NCI-H69 (cell line): ENCODE measurements at places on chromosomes 11 and 22.

DNA sequence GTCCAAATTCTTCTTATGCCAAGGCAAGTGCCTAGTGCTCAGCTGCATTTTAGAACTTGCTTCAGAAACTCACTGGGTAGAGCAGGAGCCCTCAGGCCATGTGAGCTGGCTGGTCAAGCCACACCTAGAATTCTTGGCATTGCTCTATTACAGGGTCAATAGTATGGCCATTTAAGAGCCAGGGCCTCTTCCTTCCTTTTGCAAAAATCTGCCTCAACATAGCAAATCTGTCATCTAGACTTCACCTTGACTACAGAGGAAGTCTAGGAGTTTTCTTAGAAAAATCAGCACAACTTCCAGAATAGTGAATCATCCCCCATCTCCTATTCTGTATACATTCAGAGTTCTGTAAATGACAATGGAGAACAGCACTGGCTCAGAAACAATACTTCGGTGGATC, 112.0 kb upstream of the TTC12 start:
- DNase-seq: no peak

DNA sequence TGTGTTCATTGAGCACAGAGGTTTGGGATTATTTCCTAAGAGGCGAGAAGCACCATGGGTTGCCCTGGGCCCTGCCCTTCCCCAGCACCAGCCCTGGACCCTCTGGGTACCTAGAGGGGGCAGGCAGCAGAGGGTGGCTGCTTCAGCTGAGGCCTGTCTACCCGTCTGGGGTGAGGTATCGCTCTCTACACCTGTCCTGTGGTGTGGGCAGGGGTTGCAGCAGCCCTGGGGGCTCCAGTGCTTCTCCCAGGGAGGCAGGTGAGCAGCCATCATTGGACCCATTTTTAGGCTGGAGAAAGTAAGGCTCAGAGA, 15.6 kb downstream of the PRDM11 start:
- no peak for DNase-seq

DNA sequence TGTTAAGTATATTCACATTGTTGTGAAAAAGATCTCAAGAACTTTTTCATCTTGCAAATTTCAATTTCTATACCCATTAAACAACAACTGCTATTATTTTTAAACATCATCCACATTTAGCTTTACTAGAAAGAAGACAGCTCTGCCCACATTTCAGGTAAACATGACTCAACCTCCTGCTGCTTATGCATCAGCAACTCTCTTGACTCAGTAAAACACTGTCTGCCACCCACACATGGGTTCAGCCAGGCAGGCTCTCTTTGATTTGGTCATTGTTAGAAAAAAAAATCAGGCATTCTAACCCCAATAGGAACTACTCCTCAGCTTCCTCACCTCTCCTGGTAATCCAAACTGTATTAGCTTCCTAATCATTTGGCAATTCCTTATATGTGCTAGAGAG, 5.1 kb upstream of the ENDOD1 start:
- DNase-seq: peak; percentile 23

DNA sequence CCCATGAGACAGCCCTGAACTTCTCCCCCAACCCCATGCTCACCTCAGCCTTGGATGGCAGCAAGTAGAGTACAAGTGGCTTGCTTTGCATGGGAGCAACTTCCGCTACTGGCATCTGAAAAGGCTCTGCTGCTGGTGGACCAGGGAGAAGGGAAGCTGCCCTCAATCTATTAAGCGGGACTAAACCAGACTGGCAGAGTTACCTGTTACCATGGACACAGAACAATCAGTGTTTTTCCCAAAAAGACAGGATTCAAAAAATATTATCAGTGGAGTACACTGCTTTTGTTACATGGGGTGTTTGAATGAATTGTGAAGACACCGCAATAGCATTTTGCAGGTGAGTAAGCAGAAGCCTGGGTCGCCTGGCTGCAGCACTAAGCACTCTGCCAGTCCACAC, 631.4 kb upstream of the B3GAT1 start:
- no peak for DNase-seq

DNA sequence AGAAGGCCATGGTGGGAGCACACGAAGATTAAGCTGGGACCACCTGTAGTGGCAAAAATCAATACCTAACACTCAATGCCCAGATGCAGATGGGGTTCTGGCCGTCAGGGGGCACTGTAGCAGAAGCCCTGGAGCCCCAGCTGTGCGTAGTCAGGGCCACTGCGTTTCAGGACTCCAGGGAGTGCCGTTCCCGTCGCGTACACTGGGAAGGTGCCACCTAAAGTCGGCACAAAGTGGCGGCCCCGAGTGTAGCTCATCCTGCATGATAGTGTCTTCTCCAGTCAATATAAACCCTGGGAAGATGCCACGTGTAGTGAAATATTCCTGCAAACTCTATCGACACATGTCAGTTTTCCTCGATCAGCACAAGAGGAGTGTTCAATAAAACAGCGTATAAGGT, 123.8 kb upstream of the NTM start:
- DNase-seq: peak; percentile 42

GRCh38 chr11:2667940-2668339, 31.9 kb downstream of the KCNQ1OT1 start:
- no peak for DNase-seq

DNA sequence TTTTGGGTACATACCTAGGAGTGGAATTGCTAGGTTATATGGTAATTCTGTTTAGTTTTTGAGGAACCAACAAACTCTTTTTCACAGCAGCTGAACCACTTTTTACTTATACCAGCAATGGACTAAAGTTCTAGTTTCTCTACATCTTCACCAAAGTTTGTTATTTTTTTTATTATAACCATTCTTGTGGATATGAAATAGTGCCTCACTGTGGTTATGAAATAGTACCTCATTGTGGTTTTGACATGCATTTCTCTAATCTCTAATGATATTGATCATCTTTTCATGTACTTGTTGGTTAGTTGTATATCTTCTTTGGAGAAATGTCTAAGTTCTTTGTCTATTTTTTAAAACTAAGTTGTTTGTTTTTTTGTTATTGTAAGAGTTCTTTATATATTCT, 27.2 kb downstream of the STIM1 start:
- DNase-seq: no peak

DNA sequence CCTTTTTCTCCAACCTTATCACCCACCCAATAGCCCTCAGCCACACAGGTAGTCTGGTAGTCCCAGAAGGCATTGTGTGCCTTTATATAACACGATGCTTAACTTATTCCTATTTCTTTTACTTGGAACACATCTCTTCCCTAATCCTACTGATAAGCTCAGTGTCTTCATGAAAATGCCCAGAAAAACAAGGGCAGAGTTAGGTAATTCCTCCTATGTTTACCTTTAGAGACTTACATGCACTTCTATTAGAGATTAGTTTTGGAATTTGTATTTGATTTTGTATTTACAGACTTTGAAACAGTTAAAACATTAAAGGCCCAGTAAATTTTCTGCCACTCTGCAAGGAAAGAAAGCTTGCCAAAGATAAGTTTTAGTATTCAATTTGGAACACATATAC, 637.8 kb upstream of the CCDC90B start:
- no peak for DNase-seq

DNA sequence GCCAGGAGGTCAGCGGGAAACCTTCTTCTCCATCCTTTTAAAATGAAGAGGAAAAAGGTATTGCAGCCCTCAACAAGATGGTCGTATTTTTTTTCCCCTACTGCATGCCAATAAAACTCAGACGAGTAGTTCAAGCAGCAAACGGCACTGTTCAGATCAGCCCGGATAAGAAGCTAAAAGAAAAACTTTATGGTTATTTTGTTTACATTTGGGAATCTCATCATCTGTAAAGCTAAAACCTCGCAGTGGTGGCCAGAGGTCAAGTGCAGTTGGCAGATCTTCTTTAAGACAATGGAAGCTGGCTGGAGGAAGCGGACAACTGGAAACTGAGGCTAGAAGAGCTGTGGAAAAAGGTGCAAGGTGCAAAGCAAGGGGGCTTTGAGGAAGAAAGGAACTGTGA, 31.0 kb upstream of the CHRM4 start:
- no peak for DNase-seq

GRCh38 chr22:31313366-31314147, 21.3 kb upstream of the PIK3IP1 start:
- DNase-seq: peak; percentile 74

- DNase-seq: no peak
These were observed 151.4 kb upstream of the SORL1-AS1 start for GRCh38 chr11:121604152-121604551.

DNA sequence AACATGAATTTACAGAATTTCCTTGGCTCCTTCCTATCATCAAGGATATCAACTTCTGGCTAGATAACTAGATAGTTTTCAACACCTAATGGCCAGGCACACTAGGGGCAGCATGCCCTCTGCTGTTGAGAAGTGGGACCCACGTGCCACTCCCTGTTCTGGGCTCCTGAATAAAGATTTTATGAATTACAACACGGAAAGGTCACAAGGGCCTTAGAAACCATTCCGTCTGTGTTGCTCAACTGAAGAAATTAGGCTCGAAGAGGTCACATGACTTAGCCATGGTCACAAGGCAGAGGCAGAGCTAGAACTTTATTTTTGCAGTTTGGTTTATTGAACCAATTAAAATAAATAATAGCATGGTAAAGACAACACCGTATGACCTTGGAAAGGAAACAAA, 36.0 kb downstream of the PRCP start:
- DNase-seq: peak; percentile 69

GRCh38 chr22:38718414-38718813, 12.7 kb downstream of the GTPBP1 start:
- peak; percentile 84 for DNase-seq

DNA sequence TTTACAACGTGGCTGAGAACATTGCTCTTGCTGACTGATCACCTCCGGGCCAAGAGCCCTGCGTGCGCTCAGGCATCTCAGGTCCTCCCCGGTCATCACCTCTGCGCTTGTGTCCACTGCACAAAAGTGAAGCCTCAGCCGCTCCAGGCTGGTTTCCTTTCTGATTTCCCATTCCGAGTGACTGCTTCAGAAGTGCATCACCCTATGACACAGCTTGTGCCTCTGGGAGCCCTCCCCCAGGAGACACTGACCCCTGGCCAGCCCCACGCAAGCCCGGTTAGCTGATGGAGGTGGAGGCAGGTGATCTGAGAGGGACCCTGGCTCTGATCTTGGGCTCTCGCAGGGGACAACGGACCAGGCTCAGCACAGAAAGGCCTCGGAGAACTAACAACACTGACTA, 38.3 kb upstream of the GNB1L start:
- no peak for DNase-seq

- no peak for DNase-seq
These were observed 29.9 kb upstream of the LRRC32 start for GRCh38 chr11:76700177-76701100.

- no peak for DNase-seq
These were observed 151.6 kb upstream of the MTMR2 start for GRCh38 chr11:96075532-96075959.

GRCh38 chr11:83122766-83123165, 34.2 kb upstream of the PCF11 start:
- no peak for DNase-seq

- DNase-seq: peak; percentile 93
These were observed 15.5 kb upstream of the NNMT start for GRCh38 chr11:114280696-114281095.

GRCh38 chr11:65355013-65355775, 643 bp downstream of the TIGD3 start:
- DNase-seq: peak; percentile 78

GRCh38 chr11:130034236-130034635, 31.6 kb upstream of the PRDM10 start:
- DNase-seq: no peak

GRCh38 chr22:44363980-44364750, 51.4 kb upstream of the SHISAL1 start:
- no peak for DNase-seq

- DNase-seq: no peak
These were observed 44.8 kb upstream of the PTPN5 start for GRCh38 chr11:18836417-18836816.

DNA sequence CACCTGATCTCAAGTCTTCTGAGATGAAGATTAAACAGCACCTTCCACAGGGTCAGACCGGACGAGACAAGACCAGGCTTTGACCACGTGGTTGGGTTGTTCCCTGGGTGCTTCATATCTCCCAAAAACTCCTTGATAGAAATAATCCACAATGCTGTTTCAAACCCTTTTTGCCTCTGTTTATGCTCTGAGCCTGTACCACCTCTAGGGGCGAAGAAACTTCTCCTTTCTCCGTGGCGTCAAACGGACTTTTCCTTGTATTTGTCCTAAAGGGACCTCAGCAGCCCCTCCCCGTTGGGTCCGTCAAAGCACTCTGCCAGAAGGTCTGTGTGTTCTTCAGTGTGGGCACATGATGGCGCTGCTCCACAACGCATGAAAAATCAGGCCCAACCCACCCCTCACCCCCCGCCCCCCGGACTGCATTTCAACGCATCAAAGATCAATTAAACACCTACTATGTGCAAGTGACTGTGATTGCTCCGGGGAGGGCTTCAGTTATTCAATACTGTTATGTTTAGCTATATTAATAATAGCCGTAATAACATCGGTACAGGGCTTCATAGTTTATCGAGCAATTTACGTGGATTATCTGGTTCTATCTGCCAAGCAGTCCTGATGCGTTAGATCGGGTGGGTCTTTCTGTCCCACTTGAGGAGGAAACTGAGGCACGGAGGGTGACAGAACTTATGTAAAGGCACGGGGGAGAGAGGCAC, 17.3 kb upstream of the EIF3D start:
- peak; percentile 76 for DNase-seq

DNA sequence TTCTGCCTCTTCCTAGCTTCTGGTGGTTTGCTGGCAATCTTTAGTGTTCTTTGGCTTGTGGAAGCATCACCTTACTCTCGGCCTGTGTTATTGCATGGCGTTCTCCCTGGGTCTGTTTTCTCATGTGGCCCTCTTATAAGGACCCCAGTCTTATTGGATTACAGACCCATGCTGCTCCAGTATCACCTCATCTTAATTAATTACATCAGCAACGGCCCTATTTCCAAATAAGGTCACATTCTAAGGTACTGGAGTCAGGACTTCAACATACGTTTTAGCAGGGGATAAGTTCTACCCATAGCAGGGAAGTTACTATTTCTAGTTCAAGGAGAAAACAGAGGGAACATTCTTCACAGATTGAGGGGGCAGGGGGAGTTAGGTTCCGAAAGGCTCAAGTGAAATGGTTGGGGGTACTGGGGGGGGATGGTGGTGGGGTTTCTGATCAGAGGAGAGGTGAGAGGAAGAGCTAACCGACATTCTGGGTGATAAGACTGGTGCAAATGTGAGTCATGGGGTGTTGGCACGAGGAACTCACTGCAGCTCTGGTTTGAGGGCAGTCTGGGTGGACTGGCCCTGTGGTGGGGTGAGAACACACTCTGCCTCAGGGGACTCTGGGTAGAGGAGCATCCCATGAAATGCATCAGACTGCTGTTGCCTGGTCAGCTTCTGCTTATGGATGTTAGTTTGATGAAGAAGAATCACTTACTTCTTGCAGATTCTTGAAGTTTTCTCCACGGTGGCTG, 51.5 kb upstream of the ZBED5 start:
- DNase-seq: no peak
